Endothelial cell (in vitro differentiated cells): ENCODE measurements at places on chromosomes 11 and 22.

GRCh38 chr11:104343578-104343977, 179.6 kb upstream of the PDGFD start:
- no peak overlapping the region for H3K27ac ChIP-seq
- no peak for DNase-seq
- no peaks in the 10 kb centered on the region for H3K36me3 ChIP-seq
- no peak overlapping the region for H3K4me3 ChIP-seq

DNA sequence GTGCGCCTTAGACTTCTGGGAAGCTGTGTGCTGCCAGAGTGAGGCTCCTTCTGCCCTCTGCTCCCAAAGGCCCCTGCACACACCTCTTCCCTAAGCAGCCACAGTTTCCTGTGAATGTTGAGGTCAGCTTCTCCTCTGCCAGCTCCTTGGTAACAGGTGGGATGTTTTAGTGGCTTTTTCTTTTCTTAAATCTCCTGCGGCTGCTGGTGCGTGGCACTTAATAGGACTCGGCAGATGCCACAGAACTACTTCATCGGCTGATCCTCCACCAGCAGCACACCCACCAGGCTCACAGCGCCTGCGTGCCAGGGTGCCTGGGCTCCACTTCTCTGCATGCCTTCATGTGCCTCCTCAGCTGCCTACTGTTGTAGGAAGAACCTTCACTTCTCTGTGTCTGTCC, 87.8 kb downstream of the RCN1 start:
- DNase-seq = no peak
- H3K27ac ChIP-seq = no peak overlapping the region
- no peaks in the 10 kb centered on the region for H3K27me3 ChIP-seq

DNA sequence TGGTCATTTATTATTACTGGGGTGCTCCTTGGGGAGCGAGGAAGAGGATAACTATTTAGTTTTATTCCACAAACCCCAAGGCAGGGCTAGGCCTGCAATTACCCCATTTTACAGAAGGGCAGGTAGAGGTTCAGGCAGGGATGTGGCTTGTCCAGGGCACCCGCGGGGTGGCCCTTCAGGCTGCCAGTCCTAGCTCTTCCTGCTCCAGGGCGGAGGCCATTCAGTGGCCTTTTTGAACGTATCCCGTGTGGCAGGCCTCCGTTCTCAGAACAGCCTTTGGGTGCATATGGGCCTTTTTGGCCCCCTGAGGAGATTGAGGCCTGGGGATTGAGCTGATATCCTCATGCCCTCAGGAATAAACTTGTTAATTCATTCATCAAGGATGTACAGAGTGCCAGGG, 66.2 kb downstream of the MPPED1 start:
- DNase-seq = no peak
- H3K27me3 ChIP-seq = peaks cover 4% of the 10 kb centered on the region
- no peaks in the 10 kb centered on the region for H3K36me3 ChIP-seq
- peaks cover 9% of the 10 kb centered on the region for H3K4me1 ChIP-seq
- H3K27ac ChIP-seq = no peak overlapping the region

DNA sequence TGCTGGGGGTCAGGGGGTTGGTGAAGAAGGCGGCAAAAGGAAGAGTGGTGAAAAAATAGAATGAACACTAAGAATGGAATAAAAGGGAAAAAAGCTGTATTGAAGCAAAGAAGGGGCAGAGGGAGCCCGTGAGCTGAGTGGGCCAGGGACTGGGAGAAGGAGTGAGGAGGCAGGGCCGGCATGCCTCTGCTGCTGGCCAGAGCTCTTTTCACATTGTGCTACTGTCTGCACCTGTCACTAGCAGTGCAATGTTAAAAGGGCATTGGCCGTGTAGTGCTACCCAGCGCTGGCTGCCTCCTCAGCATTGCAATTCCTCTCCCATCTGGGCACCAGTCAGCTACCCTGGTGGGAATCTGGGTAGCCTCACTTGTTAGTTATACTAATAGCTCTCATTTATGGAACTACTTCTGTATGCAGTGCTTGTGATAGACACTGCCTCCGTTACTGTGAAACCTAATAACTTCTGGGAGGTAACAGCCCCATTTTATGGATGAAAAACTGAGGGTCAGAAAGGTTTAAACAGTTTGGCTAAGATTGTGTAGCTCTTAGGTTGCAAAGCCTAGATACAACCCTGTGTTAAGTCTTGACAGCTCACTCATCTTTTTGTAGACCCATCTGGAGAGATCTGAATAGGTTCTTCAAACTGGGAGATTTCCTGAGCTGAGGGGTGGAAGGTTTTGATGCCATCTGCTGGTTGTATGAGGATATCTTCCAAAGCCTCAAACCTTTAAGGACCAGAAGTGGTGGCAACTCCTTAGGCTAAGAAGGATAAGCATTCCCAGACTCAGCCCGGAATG, 8.5 kb downstream of the YPEL4 start:
- H3K27me3 ChIP-seq = peaks cover 29% of the 10 kb centered on the region
- H3K4me1 ChIP-seq = peaks cover 62% of the 10 kb centered on the region
- H3K4me3 ChIP-seq = peak overlapping the region; percentile 100
- H3K36me3 ChIP-seq = peaks cover 14% of the 10 kb centered on the region
- H3K27ac ChIP-seq = peak overlapping the region; percentile 94

GRCh38 chr11:35650006-35650405, 12.6 kb upstream of the TRIM44 start:
- DNase-seq = no peak
- no peak overlapping the region for H3K27ac ChIP-seq

DNA sequence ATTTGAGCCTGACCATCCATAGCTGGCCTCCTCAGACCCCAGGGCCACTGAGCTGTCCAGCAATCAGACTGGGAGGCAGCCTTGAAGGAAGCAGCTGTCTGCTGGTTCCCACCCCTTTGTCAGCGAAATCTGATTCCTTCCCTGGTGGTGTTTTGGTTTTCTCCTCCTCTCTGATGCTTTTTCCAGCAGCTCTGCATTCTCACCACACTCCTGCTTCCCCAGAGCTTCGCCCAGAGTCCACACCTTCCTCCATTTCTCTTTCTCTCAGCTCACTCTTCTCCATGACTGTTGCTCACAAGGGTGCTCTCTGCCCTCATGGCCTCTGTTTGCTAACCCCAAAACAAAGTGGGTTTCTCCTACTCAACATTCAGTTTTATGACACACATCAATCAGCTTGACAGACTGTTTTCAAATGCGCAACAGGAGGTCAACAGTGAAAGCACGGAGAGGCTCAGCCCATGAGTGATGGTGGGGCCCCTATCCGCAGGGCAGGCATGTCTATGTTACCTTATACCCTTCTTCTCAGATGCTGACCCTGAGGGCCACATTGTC, 130.6 kb upstream of the MTNR1B start:
- H3K4me1 ChIP-seq = peaks cover 24% of the 10 kb centered on the region
- H3K27me3 ChIP-seq = no peaks in the 10 kb centered on the region
- no peaks in the 10 kb centered on the region for H3K36me3 ChIP-seq
- H3K27ac ChIP-seq = no peak overlapping the region
- H3K4me3 ChIP-seq = no peak overlapping the region
- DNase-seq = no peak

DNA sequence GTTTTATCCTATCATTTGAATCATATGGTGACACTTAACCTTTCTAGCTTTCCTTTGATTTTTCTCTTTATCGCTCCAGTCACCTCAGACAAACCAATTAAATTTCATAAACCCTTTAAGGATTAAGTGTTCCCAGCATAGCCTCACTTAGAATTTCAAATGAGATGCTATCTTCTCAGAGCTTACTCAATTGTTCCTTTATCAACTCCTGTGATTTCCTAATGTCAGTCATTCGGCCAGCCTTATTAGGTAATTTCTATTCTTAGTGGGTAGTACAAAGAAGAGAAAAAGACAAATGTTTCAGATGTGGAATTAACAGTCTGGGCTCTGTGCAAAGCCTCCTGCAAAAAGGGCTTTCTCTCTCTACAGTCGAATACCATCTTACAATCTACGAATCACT, 77.1 kb upstream of the CCDC90B start:
- H3K27ac ChIP-seq = no peak overlapping the region
- DNase-seq = no peak
- H3K4me1 ChIP-seq = peaks cover 7% of the 10 kb centered on the region
- H3K27me3 ChIP-seq = peaks cover 4% of the 10 kb centered on the region
- H3K4me3 ChIP-seq = no peak overlapping the region
- peaks cover 12% of the 10 kb centered on the region for H3K36me3 ChIP-seq

- no peak overlapping the region for H3K27ac ChIP-seq
- no peak for DNase-seq
- H3K36me3 ChIP-seq = no peaks in the 10 kb centered on the region
- H3K27me3 ChIP-seq = peaks cover 2% of the 10 kb centered on the region
- no peak overlapping the region for H3K4me3 ChIP-seq
- peaks cover 9% of the 10 kb centered on the region for H3K4me1 ChIP-seq
Measured at GRCh38 chr22:29631725-29632124, 28.3 kb downstream of the NF2 start.

- peak; percentile 31 for DNase-seq
- no peak overlapping the region for H3K27ac ChIP-seq
- H3K36me3 ChIP-seq = peaks cover 24% of the 10 kb centered on the region
- no peaks in the 10 kb centered on the region for H3K27me3 ChIP-seq
- H3K4me3 ChIP-seq = no peak overlapping the region
Measured at GRCh38 chr22:17501679-17502285, 61.5 kb upstream of the SLC25A18 start.

DNA sequence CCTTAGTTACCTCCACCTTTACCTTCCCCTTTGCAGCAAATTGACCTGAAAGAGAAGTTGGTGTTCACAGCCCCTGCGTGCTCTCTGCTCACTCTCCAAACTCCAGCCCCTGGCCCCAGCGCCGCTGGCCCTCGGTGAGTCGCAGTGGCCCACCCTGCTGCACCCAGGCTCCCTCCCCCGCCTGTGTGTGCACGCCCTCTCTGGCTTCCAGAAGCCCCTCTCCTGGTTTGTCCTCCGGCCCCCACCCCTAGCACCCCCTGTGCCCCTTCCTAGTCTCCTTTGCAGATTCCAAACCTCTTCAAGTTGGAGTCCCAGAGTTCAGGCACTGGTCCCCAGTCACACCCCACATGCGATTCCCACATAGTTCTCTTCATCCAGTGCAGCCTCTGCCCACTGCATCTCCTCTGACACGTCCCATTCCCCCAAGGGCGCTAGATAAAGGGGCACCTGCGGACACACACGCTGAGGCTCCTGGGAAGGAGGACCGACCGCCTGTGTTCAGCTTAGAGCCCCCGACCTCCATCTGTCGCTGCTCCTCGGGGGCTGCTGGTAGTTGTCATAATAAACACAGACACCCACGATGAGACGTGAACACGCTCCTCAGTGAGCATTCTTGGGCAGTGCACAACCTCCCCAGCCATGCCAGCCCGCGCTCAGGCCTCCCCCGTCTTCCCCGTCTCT, 1.5 kb upstream of the PHRF1 start:
- H3K4me3 ChIP-seq = peak overlapping the region; percentile 86
- H3K4me1 ChIP-seq = peaks cover 21% of the 10 kb centered on the region
- peak overlapping the region; percentile 58 for H3K27ac ChIP-seq
- DNase-seq = no peak
- peaks cover 7% of the 10 kb centered on the region for H3K36me3 ChIP-seq

- peaks cover 21% of the 10 kb centered on the region for H3K36me3 ChIP-seq
- peaks cover 1% of the 10 kb centered on the region for H3K27me3 ChIP-seq
- peaks cover 5% of the 10 kb centered on the region for H3K4me1 ChIP-seq
Measured at GRCh38 chr11:116865696-116866095, 28.3 kb upstream of the APOA1 start.

- H3K4me1 ChIP-seq = no peaks in the 10 kb centered on the region
- DNase-seq = no peak
- peaks cover 9% of the 10 kb centered on the region for H3K36me3 ChIP-seq
- peak overlapping the region; percentile 37 for H3K27ac ChIP-seq
Measured at GRCh38 chr11:100876815-100877520, 189.9 kb downstream of the ARHGAP42 start.

DNA sequence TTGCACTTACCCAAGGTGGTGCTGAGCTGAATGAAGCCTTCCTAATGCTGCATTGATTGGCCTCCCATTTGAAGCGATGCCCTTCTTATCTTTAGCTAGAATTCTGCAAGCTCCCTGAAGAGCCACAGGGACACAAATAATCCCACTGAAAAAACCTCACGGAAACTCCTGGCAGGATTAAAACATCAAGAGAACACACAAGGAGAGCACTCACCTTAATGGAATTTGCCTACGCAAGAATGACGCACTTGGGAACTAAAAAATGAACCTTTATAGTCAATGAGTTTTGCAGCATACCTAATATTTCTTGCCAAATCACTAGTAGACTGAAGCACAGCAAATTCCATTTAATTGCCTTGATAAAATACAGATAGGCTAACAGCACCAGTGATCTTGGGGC, 232.8 kb upstream of the UBASH3B start:
- no peak overlapping the region for H3K27ac ChIP-seq
- no peaks in the 10 kb centered on the region for H3K27me3 ChIP-seq
- no peak for DNase-seq
- H3K4me3 ChIP-seq = no peak overlapping the region
- no peaks in the 10 kb centered on the region for H3K36me3 ChIP-seq
- no peaks in the 10 kb centered on the region for H3K4me1 ChIP-seq

GRCh38 chr22:30047364-30047738, 32.9 kb upstream of the HORMAD2 start:
- no peak overlapping the region for H3K27ac ChIP-seq
- peaks cover 5% of the 10 kb centered on the region for H3K4me1 ChIP-seq
- peaks cover 2% of the 10 kb centered on the region for H3K27me3 ChIP-seq
- no peaks in the 10 kb centered on the region for H3K36me3 ChIP-seq

DNA sequence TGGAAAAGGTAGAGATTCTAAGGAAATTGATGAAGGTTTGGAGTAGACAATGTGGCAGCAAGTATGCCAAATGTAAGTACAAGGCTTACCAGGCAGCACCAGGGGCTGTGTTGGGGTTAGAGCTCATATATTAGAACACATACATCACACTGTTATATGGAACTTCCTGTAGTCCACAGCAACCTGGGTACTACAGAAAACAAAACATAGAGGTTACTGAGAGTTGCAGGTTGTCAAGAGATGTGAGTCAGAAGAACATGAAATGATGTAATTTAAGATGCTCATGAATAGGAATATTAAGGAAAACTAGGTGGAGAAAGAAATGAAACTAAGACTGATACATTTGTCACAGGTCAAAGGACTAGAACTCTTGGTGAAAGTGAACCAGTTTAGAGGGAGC, 22.0 kb downstream of the FAT3 start:
- no peak overlapping the region for H3K27ac ChIP-seq
- H3K4me3 ChIP-seq = no peak overlapping the region
- no peaks in the 10 kb centered on the region for H3K4me1 ChIP-seq
- DNase-seq = no peak
- H3K36me3 ChIP-seq = no peaks in the 10 kb centered on the region

GRCh38 chr11:74453373-74453975, 13.9 kb downstream of the KCNE3 start:
- peaks cover 10% of the 10 kb centered on the region for H3K36me3 ChIP-seq
- DNase-seq = peak; percentile 77
- H3K27ac ChIP-seq = no peak overlapping the region
- H3K27me3 ChIP-seq = no peaks in the 10 kb centered on the region
- no peak overlapping the region for H3K4me3 ChIP-seq

DNA sequence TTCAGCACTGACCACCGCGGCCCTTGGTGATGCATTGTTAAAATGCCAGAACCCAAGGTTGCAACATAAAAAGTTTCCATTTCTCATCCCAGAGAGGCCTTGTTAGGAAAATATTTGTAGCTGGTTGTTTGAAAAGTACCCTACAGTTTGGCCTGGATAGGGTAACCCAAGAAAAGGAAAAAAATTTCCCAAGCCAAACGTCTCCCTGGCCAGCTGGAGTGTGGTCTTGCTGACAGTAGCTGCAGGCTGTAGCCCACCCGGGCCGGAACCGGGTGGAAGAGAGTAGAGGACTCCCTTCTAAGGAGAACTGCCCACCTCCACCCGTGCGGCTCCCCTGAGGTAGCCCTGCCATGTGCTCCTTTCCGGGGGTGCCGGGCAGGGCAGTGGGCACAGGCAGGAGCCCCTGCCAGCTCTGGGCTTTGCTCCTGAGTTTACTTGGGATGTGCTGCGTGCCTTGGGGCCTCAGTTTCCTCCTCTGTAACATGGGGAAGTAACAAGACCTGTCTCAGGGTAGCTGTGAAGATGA, 38.5 kb downstream of the IGHMBP2 start:
- no peaks in the 10 kb centered on the region for H3K27me3 ChIP-seq
- no peak overlapping the region for H3K4me3 ChIP-seq
- no peak overlapping the region for H3K27ac ChIP-seq
- no peak for DNase-seq
